ENCODE measurements at places on chromosomes 13 and 19. TPM values are rescaled to one million over a fixed set of nuclear protein-coding genes. Genes with fewer than 3 reads are reported as not detected.
A peak's percentile ranks its signal among the peaks of the same experiment; 100 is the strongest.

DCT gene
- 0.33 TPM for total RNA-seq

ZNF442 gene
- total RNA-seq: 2.6 TPM

ACTN4 gene
- 252 TPM for total RNA-seq

PTH2 gene
- total RNA-seq: not detected

POLR2I gene
- 49.8 TPM for total RNA-seq

DNA sequence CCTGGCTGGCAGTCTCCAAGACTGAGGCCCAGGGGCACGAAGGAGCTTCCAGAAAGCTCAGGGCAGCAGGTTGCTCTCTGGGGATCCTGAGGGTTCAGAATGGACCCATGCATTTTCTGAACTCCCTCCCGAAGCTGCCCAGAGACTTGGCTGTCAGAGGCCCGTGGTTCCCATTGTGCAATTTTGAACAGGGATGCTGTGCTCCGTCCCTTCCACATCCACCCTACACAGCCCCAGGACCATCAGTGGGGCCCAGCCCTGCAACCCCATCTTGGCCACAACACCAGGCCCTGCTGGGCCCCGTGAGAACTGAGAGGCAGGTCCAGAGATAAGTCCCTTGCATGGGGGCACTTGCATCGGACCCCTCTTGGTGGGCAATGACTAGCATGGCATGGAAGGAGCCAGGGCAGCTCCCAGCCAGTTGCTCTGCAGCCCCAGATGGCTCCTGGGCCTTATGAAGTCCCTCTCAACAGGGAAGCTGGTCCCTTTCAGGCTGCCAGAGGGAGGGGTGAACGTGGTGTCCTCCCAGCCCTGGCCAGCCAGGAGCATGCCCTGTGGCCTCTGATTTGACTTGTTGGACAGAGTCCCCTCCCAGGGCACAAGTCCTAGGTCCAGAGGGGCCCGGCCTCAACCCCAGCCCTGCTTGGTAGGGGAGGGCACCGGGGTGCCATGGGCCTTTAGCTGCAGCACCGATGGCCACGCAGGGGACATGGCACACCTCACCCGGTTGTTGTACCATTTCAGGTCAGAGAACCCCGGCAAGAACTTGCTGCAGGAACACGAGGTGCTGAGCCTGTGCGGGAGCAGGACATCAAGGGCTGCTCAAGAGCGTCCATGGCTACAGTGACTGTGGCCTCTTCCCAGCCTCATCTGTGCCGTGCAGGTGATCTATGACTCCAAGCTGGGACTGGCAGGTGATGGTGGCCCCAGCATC, 17.3 kb upstream of the ZNF14 start:
- no peak overlapping the region for H3K27ac ChIP-seq
- no peaks in the 10 kb centered on the region for H3K27me3 ChIP-seq
- DNase-seq: no peak
- H3K36me3 ChIP-seq: no peaks in the 10 kb centered on the region

GRCh38 chr13:41244556-41244955, 18.8 kb downstream of the MTRF1 start:
- no peak for DNase-seq
- H3K27ac ChIP-seq: no peak overlapping the region
- H3K27me3 ChIP-seq: no peaks in the 10 kb centered on the region
- no peak overlapping the region for H3K4me3 ChIP-seq
- H3K4me1 ChIP-seq: no peaks in the 10 kb centered on the region

GRCh38 chr13:48490241-48490640, 42.6 kb downstream of the RCBTB2 start:
- DNase-seq: no peak
- H3K36me3 ChIP-seq: peaks cover 45% of the 10 kb centered on the region
- no peak overlapping the region for H3K4me3 ChIP-seq
- peaks cover 37% of the 10 kb centered on the region for H3K4me1 ChIP-seq
- H3K27ac ChIP-seq: peak overlapping the region; percentile 39
- no peaks in the 10 kb centered on the region for H3K27me3 ChIP-seq

GRCh38 chr13:47908197-47908902, 92.7 kb downstream of the SUCLA2 start:
- no peaks in the 10 kb centered on the region for H3K27me3 ChIP-seq
- no peak for DNase-seq
- peaks cover 8% of the 10 kb centered on the region for H3K4me1 ChIP-seq
- peaks cover 2% of the 10 kb centered on the region for H3K36me3 ChIP-seq

GRCh38 chr13:61358599-61358998, 57.0 kb downstream of the PCDH20 start:
- DNase-seq: no peak
- no peaks in the 10 kb centered on the region for H3K4me1 ChIP-seq
- no peaks in the 10 kb centered on the region for H3K27me3 ChIP-seq
- no peaks in the 10 kb centered on the region for H3K36me3 ChIP-seq
- no peak overlapping the region for H3K4me3 ChIP-seq

- H3K27ac ChIP-seq: no peak overlapping the region
- peaks cover 4% of the 10 kb centered on the region for H3K36me3 ChIP-seq
- H3K27me3 ChIP-seq: no peaks in the 10 kb centered on the region
- H3K4me3 ChIP-seq: no peak overlapping the region
- H3K4me1 ChIP-seq: peaks cover 7% of the 10 kb centered on the region
Observed at GRCh38 chr13:49098771-49099512, 121.2 kb upstream of the MLNR start.

DNA sequence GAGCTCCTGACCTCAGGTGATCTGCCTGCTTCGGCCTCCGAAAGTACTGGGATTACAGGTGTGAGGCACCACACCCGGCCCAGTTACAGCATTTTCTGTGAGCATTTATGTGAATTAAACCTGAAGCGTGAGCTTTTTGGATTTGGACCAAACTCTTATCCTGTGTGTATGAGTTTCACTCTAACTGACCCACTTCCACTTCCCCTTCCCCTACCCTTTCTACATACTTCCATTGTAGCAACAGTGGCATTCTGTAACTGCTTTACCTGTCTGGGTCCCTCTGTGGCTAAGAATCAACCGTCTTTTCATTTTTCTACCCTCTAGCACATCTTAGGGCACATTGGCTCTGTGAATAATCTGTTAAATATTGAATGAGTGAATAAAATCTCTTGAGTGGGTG, 16.2 kb downstream of the FRY start:
- no peaks in the 10 kb centered on the region for H3K27me3 ChIP-seq
- peak overlapping the region; percentile 46 for H3K27ac ChIP-seq
- peaks cover 7% of the 10 kb centered on the region for H3K36me3 ChIP-seq

- DNase-seq: no peak
- no peak overlapping the region for H3K4me3 ChIP-seq
- H3K27me3 ChIP-seq: peaks cover 8% of the 10 kb centered on the region
- H3K27ac ChIP-seq: no peak overlapping the region
Observed at GRCh38 chr13:101611491-101612475, 159.3 kb downstream of the ITGBL1 start.

All from activated naive CD8-positive, alpha-beta T cell treated with anti-CD3 and anti-CD28 coated beads, Interleukin-2, amount 10 ng/mL, durations not matched to agents 7 days and 5 days (primary cell).